ENCODE measurements at places on chromosomes 16 and 17.

- DNase-seq: no peak
Measured at GRCh38 chr16:86354641-86355513, 155.4 kb upstream of the FOXF1 start.

DNA sequence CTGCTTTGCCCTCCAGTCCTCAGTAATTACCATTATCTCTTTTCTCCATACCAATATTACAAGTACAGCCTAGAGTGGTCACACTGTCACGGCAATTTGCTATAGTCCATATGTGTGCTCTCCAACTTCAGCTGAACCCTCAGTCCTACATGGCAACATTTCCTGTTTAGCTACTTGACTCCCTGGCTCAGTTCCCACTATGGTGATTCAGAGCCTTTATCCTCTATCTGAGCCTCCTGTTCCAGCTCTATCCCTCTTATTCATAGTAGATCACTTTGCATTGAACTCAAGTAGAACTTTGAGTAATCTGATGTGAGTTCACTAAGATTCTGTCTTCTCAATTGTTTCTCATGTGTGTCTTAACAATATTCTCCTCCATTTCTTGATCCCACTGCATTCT lies 43.7 kb upstream of the GOSR1 start:
- peak; percentile 42 for DNase-seq

- no peak for DNase-seq
Measured at GRCh38 chr17:77116371-77116860, 24.4 kb upstream of the SEC14L1 start.

- no peak for DNase-seq
Measured at GRCh38 chr16:51553314-51553713, 402.2 kb upstream of the SALL1 start.

- no peak for DNase-seq
Measured at GRCh38 chr17:36784633-36785032, 152.6 kb upstream of the LHX1 start.

- no peak for DNase-seq
Measured at GRCh38 chr16:67560827-67561342, 1.4 kb upstream of the CTCF start.

DNA sequence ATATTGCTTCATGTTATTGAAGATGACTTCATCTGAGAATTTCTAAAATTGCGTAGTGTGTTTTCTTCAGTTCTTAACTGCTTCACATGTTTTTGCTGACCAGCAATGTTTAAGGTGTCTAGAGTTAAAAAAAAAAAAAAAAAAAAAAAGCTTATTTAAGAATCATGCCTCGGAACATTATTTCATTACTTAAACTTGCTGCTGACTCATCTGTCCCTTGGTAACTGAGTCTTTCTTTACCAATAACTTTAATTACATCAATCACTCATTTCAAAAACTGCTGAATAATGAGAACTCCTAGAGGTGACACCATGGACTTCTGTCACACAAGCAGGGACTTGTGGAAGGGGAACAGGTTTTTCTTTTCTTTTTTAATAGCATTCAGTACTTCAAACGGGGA lies 16.2 kb downstream of the IRX5 start:
- no peak for DNase-seq

GRCh38 chr17:13729466-13730134 lies 127.9 kb upstream of the HS3ST3A1 start:
- no peak for DNase-seq
